ENCODE measurements at places on chromosomes 7 and 10.

- DNase-seq = no peak
Measured at GRCh38 chr7:140176122-140176701, 571 bp downstream of the KDM7A start.

GRCh38 chr10:6711408-6711841 lies 131.3 kb upstream of the PRKCQ start:
- no peak for DNase-seq

DNA sequence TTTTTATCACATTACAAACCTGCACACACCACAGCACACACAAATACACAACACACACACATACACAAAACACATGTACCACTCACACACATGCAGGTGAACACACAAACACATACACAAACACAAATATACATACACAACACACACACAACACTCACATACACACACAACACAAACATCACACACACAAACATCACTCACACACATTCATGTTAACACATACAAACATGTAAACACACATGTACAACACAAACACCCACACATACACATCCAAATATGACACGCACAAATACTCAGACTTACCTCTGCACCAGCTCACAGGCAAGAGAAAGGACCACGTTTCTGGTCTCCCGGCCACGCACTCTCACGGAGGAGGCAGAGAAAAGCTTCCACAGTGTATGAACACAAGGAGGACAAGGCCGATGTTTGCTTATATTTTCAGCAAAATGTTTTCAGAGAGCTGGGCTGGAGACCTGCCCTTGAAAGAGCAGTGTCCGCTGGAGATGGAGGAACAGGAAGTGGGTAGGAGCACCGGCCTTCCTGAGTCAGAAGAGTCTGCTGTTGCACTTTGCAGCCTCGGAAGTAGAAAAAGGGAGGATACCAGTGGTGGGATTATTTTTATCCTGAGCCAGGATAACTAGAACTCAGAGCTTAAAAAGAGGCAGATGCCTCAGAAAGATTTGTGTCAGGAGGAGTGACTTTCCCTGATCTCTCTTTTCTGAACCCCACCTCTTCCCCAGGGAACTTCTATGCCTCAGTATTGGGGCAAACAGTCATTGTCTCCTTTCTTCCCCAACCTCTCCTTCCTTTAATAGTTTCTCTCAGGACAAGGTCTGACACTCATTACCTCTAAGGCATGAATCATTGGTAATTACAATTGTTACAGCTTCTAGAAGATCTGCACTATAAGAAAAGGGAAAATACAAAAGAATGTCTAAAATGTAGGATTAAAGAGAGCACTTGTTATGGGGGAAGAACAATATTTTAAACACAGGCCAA lies at the start of gene GIMAP6:
Gene GIMAP6 (minus strand): TSS at position 520 of the 999 bp plus-strand sequence. CDS start 2,243 bp downstream, outside the sequence.
- DNase-seq = no peak

DNA sequence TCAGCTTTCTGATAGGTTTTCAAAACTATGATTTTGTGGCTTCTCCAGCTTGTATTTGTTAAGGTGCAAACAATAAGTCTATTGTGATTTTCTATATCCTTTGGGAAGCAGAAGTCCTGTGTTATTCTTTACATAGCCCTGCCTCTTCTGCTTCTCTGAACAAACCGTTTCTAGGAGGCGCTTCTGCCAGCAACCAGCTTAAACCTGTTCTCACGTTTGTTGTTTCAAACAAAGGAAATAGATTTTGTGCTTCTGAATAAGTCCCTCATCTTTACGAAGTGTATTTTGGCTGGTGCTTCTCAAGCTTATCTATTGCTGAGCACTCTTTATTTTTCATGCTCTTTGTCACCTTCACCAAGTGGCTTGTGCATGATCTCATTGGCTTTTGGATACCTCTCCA lies 61.0 kb downstream of the VTI1A start:
- DNase-seq = no peak

GRCh38 chr7:138289082-138289481 lies 171.0 kb upstream of the TRIM24 start:
- DNase-seq = no peak

GRCh38 chr10:34713875-34714274 lies 101.2 kb downstream of the PARD3 start:
- no peak for DNase-seq

- DNase-seq = no peak
Measured at GRCh38 chr10:69573056-69573806, at the start of gene NEUROG3. NEUROG3 (minus strand) TSS chr10:69573422; CDS start chr10:69573043, 379 bp downstream.

DNA sequence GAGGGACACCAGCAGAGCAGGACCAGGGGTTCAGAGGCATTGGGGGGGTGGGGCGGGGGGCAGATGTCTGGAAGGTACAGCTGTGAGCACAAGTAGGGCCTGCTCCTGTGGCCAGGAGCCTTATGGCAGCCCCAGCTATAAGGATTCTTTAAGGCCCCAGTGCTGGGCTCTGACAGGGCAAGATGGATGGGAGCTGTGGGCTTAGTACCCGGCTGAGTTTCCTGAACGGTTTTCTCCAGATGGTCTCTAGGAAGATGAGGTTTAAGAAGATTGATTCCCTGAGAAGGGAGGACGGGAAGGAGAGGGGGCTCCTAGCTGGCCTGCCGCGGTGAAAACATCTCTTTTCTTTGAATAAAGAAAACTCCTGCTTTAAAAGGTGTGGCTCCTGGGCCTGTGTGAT lies 30.1 kb upstream of the COMTD1 start:
- no peak for DNase-seq

DNA sequence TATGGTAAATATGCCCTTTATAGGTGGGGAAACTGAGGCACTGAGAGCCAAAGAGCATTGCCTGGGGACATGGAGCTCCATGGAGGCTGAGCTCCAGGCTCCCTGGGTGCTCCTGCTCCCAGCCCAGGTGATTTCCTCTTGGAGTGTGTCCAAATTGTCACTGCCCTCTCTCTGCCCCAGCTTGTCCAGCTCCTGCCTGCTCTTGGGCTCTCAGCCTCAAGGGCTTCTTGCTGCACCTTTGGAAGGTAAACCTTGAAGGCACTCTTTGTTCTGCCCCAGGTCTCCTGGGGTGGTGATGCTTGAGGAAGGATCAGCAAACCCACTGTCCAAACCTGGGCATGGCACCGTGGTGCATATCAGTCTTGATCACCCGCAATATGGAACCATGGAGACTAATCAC lies 166.1 kb downstream of the RPS24 start:
- DNase-seq = no peak

DNA sequence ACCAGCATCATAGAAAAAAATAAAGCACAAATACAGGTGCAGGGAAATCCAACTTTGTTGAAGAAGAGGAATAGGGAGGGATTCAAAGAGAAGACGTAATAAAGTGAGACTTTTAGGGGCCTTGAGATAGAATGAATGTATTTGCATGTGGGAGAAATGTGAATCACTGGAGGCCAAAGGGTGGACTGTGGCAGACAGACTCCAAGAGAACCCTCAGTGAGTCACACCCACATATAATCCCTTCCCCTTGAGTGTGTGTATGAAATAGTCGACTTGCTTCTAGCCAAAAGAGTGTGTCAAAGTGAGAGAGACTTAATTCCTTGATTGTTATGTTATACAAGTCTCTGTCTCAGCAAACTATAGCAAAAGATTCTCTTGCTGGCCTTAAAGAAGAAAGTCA lies 101.3 kb upstream of the GHITM start:
- no peak for DNase-seq

GRCh38 chr7:46488607-46489006 lies 567.5 kb upstream of the IGFBP3 start:
- DNase-seq = no peak

DNA sequence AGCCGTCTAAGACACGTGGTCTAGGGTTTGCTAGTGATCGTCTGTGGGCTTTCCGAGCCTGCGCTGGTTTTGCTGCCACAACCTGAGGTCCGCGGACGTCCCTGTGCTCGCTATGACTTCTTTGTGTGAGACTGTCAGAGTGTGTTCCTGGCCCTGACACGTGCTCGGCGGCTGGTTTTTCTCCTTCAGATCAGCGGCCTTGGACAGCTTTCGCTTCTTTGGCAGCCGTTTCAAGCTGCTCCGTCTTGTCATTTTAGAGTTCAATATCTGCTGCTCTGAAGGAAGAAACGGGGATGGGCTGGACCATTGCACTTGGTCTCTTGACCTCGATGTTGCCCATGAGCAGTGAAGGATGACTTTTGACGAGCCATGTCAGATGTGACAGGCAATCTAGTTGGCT lies 147.3 kb downstream of the MGMT start:
- no peak for DNase-seq

- no peak for DNase-seq
Measured at GRCh38 chr7:67033251-67033650, 36.6 kb downstream of the TYW1 start.

DNA sequence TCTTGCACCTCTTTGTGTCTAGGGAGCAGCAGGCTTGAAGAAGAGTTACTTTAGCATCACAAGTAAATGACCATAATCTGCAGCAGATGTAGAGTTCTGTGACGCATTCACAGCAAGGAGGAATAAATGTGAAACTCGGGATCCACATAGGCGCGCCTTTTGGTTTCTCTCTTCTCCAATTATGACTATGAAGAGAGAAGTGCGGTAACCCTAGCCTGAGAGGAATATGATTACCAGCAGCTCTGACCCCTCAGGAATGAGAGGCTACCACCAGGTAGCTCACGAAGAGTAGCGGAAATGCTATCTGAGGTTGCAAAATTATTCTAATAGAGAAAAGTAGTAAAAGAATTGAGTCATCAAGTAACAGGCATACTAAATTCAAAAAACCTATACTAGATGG lies 25.2 kb upstream of the DMTF1 start:
- DNase-seq = no peak

DNA sequence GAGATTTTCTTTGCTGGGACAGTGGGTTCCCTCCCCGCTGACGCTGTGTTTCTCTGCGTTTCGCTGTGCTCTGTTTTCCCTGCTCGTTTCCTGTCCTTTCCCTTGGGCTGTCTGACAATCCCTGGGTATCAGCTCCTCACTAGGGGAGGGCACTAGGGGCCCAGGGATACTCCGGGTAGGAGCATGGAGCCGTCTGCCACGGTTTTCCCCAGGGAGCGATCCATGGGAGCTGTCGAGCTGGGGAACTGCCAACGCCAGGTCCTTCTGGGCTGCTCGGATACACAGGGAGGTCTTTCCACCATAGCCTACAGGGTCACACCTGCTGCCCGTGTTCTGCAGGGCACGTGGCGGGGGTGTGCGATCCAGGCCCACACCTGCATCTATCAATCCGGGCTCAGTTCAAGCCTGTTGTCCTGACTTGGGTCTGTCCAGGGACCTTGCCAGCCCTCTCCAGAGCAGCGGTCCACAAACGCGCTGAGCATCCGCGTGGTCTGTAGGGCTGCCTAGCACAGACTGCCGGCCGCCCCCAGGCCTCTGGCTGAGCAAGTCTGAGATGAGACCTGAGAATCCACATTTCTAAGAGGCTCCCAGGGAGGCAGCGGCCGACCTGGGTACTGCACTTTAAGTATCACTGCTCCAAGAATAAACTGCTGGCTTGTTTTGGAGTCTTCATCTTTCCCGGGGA lies 263.1 kb downstream of the ELFN1 start:
- DNase-seq = no peak

DNA sequence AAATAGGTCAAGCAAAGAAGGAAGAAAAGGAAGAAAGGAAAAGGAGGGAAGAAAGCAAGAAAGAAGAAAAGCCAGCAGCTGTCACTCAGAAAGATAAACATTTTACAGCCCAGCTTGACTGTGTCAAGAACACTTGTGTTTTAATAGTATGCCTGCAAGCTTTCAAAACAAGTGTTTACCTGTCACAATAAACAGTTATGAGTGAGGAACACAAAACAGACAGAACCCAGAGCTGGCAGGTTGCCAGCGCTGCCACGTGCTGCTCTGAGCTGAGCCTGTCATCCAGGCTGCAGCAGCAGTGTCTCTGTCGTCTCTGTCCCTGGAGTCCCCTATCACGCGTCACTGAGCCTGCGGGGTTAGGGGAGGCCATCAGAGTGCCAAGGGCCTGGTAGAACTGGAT lies 827.6 kb upstream of the AUTS2 start:
- DNase-seq = no peak

DNA sequence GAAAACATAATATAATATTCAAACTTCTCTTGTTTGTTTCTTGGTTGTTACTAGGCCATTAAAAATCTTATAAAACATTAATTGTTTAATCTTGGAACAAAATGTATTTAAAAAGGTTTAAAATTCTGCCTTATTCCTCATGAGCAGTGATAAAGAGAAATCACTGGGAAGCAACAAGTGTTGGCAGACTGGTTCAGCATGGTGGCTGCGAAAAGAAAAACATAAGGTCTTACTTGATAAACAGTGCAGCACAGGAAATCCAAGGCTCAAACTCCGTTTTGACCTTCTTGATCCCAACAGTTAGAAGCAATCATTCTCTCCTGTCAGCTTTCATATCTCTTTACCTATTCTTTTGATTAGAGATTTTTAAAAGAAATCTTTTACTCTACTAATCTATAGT lies 530.8 kb downstream of the CNTNAP2 start:
- no peak for DNase-seq

- no peak for DNase-seq
Measured at GRCh38 chr7:152876749-152877148, 117.2 kb downstream of the ACTR3B start.

DNA sequence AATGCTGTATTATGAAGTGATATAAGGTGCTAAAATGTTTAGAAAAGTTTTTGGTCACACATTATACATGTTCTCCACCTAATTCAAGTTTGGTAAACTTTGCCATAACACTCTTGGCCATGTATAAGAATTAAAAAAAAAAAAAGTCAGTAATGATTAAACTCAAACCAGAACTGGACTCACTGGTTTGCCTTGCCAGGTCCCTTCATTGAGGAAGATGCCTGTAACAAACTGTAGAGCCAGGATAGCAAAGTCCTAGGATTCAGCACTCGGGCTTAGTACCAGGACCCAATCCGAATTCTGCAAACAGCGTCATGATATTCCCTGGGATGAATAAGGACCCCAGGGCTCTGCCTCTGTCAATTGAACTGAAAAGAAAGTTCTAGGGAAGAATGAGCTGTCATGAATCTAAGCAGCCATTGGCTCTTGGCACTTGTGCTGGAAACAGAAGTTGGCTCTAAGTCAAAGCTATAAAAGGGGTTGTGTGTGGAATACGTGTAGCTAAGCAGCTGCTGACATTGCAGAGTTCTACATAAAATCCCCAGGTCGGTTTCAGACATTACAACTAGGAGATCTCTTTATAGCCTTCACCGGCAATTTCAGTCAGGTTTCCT lies 216.9 kb downstream of the C7orf25 start:
- no peak for DNase-seq

DNA sequence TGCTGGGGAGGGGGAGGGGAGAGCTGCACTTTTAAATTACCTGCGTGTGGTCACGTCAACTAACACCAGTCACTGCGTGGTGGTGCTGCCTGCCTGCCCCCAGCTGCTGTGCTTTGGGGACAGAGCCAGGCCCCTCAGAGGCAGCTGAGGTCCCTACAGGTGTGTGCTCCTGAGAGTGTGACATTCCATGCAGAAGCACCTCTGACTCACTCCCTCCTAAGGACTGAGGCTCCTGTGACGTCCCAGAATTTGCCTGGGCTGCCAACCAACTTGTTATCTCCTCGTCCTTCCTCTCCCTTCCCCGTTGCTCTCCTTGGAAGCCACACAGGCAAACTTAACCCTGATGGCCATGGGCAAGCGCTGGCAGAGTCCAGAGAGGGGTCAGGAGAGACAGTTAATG lies 563.0 kb downstream of the PARD3 start:
- no peak for DNase-seq

GRCh38 chr7:123528265-123528664 lies 6.1 kb downstream of the IQUB start:
- DNase-seq = no peak

- DNase-seq = no peak
Measured at GRCh38 chr7:36562121-36562520, 162.2 kb downstream of the AOAH start.

- no peak for DNase-seq
Measured at GRCh38 chr10:52111101-52111891, 202.8 kb upstream of the DKK1 start.

GRCh38 chr7:100163871-100164270 lies 4.5 kb downstream of the GAL3ST4 start:
- DNase-seq = no peak
